ENCODE measurements at places on chromosomes 1 and 21. TPM values are rescaled to one million over a fixed set of nuclear protein-coding genes. Genes with fewer than 3 reads are reported as not detected.

The B3GALT2 gene
- total RNA-seq: not detected

The GOLT1A gene
- not detected for total RNA-seq

The SLFNL1 gene
- 0.33 TPM for total RNA-seq

The ADAMTS1 gene
- total RNA-seq: 24.4 TPM

The RAP1GAP gene
- not detected for total RNA-seq

The F5 gene
- total RNA-seq: 0.47 TPM
